B cell (primary cell): ENCODE measurements at places on chromosomes 1 and 21. TPM values are rescaled to one million over a fixed set of nuclear protein-coding genes. Genes with fewer than 3 reads are reported as not detected.

DNA sequence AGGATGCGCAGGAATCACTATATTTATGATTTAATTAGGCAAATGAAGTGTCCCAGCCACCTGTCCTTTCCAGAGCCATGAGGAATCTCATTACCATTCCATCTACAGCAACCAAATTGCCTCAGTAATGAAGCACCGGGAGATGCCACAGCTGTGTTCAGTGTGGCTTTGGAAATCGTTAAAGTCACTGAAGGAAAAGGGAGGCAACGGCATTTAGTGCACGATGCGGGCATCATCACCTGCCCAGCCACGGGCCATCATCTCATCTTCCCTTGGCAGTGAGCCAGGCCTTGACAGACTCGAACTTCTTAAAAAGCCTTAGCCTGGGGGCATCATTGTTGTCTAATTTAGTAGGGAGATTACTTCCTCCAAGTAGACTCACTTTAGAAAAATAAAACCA, 67.8 kb downstream of the CNIH3 start:
- no peak for DNase-seq

- no peak for DNase-seq
These were observed 2.0 kb downstream of the PSEN2 start for GRCh38 chr1:226872437-226872836.

GRCh38 chr1:6416295-6416656, 3.4 kb downstream of the HES2 start:
- DNase-seq: no peak

GRCh38 chr1:204588826-204589225, 72.6 kb downstream of the MDM4 start:
- DNase-seq: no peak

DNA sequence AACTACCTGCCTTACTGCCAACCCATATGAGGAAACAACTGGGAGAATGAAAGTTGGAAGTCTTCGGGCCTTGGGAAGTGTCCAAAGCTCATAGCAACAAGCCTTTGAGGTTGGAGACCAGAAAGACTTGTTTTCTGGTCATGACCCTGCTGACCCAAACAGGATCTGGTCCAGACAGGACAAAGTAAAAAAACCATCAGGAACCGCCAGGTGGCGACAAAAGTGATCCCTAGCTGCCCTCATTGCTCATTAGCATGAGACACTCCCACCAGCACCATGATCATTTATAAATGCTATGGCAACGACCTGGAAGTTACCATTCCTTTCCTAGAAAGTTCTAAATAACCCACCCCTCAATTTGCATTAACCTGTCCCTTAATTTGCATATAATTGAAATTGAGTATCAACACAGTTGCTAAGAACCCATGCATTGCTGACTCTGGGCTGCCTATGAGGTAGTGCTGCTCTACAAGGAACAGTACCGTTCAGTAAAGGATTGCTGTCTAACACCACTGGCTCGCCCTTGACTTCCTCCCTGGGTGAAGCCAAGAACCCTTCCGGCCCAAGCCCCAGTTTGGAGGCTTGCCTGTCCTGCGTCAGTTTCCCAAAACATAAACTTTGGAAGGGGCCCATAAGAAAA, 89.0 kb downstream of the URB2 start:
- peak; percentile 61 for DNase-seq

GRCh38 chr1:212512816-212513559, 80.3 kb downstream of the NENF start:
- no peak for DNase-seq

GRCh38 chr1:31576743-31577455, 584 bp downstream of the TINAGL1 start:
- no peak for DNase-seq

DNA sequence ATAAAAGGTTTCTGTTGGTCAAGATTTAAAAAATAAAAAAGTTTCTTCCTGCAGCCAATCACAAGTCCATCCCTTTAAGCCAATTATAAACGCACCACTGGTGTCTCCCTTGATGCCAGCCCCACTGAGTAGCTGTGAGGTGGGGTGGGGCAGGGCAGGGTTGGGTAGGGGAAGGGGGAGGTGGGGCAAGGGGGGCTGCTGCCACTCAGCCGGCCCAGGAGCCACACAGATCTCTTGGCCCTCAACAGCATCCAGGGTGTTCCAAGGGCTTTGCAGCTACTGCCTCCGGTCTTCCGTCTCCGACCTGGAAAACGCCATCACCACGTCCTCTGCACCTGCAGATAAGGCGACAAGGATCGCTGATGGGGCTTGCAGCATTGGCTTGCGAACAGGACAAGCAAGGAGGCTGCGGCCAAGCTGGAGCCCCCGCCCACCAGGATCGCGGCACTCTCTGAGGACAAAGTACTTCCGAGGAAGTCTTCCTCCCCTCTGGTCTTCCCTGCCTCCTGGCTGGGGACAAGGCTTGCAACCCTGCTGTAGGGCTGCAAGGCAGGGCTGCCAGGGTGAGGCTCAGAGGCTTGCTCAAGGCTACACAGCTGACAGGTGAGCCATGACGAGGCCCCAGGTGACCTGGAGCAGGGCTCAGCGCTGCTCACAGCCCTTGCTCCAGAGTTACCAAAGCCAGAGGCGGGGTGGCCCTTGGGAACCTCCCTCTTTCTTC, 26.8 kb upstream of the CLSTN1 start:
- no peak for DNase-seq

- DNase-seq: no peak
These were observed 2.9 kb downstream of the GPATCH3 start for GRCh38 chr1:26897351-26897750.

DNA sequence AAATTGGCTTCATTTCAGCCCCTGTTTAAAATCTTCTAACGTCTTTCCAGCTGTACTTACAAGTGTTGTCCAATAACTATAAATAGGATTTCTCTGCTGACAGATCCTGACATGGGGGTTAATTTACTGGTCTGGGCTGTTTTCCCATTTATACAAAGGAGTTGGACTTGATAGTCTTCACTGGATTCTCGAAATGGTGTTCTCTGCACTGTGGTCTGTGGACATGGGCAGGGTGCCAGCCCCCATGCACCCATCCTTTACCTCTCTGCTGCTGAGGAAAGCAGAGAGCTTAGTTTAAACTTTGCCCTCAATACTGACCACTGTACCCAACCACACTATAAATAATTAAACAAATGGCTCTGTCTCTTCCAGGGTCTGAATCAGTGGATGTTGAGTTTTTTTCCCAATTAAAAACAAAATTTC, 5.2 kb downstream of the DIO1 start:
- DNase-seq: no peak

DNA sequence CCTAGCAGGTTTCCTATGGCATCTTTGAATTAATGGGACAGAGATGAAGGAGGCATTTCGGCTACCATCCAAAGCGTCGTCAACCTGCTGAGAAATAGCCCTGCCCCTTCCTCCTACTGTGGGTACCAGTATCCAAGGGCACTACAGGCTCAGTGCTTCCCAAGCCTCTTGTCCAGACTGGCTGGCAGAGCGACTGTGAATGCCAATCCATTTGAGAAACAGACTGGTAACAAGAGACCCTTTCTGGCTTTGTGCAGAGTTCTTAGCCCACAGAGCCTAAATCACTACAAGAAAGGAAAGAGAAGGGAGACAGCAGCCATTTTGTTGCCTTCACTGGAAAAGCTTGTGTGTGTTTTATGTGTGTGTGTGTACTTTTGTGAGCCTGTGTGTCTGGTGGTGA, 115.5 kb downstream of the HMGB4 start:
- DNase-seq: no peak

GRCh38 chr1:55255901-55256300, 40.7 kb upstream of the USP24 start:
- no peak for DNase-seq

DNA sequence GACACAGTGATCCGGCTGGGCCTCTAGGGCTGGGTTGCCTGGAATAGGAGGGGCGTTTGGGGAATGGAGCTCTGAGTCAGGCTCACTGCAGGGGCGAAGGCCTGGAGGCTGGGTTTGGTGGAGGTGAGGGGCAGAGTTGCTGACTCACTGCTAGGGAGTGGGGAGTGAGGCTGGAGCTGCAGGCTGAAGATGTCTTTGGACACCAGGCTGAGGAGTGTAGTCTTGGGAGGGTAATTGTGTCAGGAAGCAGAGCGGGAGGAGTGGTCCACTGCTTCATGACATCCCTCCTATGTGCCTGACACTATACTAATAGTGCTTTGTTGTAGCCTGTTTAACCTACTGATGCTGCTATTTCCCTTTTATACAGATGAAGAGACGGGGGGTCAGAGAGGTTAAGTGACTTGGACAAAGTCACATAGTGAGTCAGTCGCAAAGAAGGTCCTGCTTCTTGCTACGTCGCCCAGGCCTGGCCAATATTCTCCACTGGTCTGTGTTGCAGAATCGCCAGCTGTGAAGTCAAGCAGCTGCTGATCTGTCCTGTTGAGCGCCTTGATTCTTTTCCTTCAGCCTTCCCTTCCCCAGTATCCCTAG, 13.6 kb downstream of the ACTL8 start:
- no peak for DNase-seq

DNA sequence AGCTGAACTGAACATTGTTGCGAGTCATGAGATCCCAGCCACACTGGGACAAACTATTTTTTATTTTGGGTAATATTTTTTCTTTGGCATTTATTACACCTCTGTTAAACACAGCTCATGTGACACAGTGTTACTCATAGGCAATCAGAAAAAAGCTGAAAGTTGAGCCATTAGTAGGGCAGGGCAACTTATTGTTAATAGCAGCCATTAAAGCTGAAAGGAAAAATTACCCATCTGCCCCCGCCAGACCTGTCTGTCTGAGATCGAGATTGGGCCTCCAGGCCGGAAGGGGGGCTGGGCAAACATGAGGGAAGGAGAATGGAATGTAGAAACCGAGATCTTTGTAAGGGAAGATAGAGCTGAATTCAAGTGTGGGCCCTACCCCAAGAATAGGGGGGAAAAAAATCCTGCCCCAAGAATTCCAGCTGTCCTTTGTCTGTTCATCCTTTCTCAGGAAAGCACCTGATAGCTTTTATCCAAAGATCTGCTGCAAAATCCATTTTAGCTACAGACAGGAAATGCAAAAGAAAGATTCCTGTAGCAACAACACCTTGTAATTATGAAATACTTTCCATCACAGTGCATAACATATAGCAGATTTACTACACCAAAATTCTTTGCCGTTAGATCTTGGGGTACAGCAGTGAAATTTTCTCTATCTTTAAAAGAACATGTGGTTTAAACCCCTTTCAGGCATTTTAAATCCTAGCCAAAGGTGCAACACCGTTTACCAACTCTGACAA, 212.8 kb downstream of the PBX1 start:
- no peak for DNase-seq

DNA sequence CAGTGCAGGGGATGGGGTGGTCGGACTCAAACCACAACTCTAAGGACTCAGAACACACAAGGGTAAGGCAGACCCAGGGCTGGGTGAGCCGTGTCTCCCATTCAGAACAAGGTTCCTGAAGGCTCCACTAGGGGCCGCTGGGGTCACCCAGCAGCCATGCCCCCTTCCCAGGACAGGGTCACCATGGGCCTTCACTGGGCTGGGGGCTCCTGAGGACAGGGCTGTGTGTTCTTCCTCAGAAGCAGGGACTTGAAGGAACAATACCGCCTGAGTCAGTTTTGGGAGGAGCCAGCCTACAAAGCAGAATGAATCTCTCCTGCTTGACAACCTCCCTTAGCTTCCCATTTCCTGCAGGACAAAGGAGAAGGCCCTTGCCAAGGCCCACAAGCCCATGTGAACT, 15.4 kb downstream of the RIMS3 start:
- DNase-seq: no peak

GRCh38 chr1:15246960-15247614, at the start of gene FHAD1:
FHAD1 (plus strand) TSS chr1:15247223; CDS start chr1:15251785, 4,562 bp downstream.
- peak; percentile 47 for DNase-seq

- peak; percentile 15 for DNase-seq
These were observed 23.6 kb downstream of the ACTA1 start for GRCh38 chr1:229410370-229410691.

- peak; percentile 69 for DNase-seq
These were observed 1.2 kb upstream of the LUZP1 start for GRCh38 chr1:23169727-23170335.

DNA sequence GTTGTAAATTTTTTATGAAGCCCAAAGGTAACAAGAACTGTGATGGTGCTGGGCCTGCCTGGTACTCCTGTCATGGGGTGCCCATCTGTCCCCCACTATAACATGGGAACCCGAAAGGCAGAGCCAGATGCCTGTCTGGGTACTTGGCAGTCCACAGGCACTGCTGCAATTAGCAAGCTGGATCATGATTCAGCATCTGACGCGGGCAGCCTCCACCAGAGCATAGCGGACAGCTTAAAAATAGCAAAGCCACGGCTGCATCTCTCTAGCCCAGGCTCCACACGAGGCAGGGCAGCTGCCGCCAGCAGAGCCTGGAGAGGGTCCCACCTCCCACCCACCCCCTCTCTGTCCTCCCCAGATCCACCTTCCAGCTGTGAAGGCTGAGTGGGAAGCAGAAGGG, 22.9 kb downstream of the SUSD4 start:
- no peak for DNase-seq

- DNase-seq: no peak
These were observed 3.6 kb downstream of the ERG start for GRCh38 chr21:38494703-38495102.

- DNase-seq: no peak
These were observed 11.2 kb upstream of the MANEAL start for GRCh38 chr1:37782491-37782890.

- no peak for DNase-seq
These were observed 40.4 kb upstream of the BMP8A start for GRCh38 chr1:39450956-39451606.

- no peak for DNase-seq
These were observed 19.2 kb downstream of the CNIH3 start for GRCh38 chr1:224635356-224635755.

- no peak for DNase-seq
These were observed at the start of gene UTS2 for GRCh38 chr1:7852804-7853683. UTS2 (minus strand) TSS chr1:7853065; CDS start chr1:7853003, 62 bp downstream.

- DNase-seq: no peak
These were observed 23.8 kb upstream of the ST3GAL3 start for GRCh38 chr1:43683560-43683959.

Gene TMEM240
- polyA plus RNA-seq: 0.28 and 0.40 TPM in 2 replicates

Gene FALEC
- polyA plus RNA-seq: 1.1 and 3.7 TPM in 2 replicates

Gene PEX14
- 14.1 and 14.2 TPM in 2 replicates for polyA plus RNA-seq

Gene TNFRSF14
- polyA plus RNA-seq: 427 and 457 TPM in 2 replicates

Gene SMYD3
- 9.7 and 13.0 TPM in 2 replicates for polyA plus RNA-seq

Gene CNN3
- 2.3 and 10.6 TPM in 2 replicates for polyA plus RNA-seq

Gene HHAT
- 2.7 and 4.0 TPM in 2 replicates for polyA plus RNA-seq

Gene LRRC7
- polyA plus RNA-seq: not detected in 2 replicates

Gene AADACL4
- polyA plus RNA-seq: not detected in 2 replicates

Gene RGS13
- polyA plus RNA-seq: 0.20 and 0.22 TPM in 2 replicates

Gene CHIT1
- 2.0 and 4.8 TPM in 2 replicates for polyA plus RNA-seq

Gene MED8
- polyA plus RNA-seq: 9.9 and 12.0 TPM in 2 replicates

Gene SCAMP3
- 80.5 and 107 TPM in 2 replicates for polyA plus RNA-seq

Gene MPL
- polyA plus RNA-seq: not detected in 2 replicates

Gene PFKL
- 267 and 281 TPM in 2 replicates for polyA plus RNA-seq

Gene PLA2G2C
- 0.03 TPM in 1 of 2 replicates, not detected in the other for polyA plus RNA-seq
